ENCODE measurements at places on chromosomes 5 and 9.

GRCh38 chr5:83516377-83516776 is 44.8 kb downstream of the VCAN start:
- DNase-seq, result peak; percentile 83

DNA sequence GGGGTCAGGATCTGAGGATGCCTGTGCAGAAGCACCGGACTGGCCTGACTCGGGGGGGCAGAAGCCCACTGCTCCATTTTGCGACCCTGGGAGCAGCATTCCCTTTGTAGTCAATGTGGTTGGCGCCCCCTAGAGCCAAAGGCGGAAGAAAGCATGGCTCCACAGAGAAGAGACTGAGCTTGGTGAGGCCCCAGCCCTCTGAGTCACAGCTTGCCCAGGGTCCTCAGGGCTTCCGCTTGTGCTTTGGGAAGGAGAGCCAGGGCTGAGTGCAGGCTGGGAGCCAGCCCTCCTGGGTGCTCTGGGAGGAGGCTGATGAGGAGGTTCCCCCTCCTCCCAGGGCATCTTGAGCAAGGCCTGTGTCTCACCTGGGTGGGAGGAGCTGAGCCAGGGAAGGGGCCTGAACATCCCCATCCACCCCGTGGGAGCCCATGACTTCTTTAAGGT is 5.5 kb upstream of the AQP3 start:
- peak; percentile 48 for DNase-seq

DNA sequence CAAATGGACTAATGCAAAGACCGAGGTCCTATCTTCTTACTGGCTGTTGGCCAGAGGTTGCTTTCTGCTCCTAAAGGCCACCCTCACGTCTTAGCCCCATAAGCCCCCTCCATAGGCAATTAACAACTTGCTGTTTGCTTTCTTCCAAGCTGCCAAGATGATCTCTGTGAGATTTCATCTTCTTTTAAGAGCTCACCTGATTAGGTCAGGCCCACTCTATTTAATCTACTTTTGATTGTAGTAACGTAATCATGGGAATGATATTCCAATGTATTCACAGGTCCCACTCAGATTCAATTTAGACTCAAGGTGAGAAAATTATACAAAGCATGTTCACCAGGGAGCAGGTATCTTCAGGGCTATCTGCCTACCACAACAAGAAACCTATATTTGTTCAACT is 84.4 kb upstream of the RAD23B start:
- no peak for DNase-seq

GRCh38 chr9:99150451-99151171 is 45.7 kb downstream of the TGFBR1 start:
- no peak for DNase-seq

DNA sequence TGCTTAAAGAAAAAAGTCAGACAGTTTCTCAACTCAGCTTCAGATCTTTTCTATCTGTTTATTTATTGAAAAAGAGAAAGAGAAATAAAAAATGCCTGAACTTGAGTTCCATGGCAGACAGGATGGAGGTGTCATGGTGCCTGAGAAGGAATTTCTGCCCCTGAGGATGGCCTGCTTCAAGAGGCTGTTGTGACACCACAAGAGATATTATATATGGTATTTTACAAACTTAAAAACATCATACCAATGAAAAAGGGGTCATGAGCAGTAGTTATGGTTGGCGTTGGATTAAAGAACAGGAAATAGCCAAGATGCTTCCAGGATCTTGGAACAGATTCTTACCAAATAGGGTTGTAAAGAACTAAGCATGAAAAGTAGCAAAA is 344.6 kb downstream of the GLIS3 start:
- no peak for DNase-seq

DNA sequence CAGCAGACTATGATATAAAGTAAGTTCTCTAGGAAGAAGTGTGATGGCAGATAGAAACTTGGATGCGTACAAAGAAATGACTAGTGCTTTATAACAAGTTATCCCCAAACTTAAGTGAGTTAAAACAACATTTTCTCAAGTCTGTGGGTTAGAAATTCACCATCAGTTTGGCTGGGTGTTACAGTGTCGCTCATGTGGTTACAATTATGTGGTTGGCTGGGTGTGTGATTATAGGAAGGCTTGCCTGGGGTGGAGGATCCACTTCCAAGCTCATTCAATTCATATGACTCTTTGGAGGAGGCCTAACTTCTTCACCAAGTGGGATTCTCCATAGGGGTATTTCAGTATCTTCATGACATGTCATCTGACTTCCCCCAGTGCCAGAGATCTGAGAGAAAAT is 10.3 kb upstream of the C9orf40 start:
- DNase-seq, result no peak

- no peak for DNase-seq
Measured at GRCh38 chr9:15163931-15164330, 143.1 kb downstream of the TTC39B start.

DNA sequence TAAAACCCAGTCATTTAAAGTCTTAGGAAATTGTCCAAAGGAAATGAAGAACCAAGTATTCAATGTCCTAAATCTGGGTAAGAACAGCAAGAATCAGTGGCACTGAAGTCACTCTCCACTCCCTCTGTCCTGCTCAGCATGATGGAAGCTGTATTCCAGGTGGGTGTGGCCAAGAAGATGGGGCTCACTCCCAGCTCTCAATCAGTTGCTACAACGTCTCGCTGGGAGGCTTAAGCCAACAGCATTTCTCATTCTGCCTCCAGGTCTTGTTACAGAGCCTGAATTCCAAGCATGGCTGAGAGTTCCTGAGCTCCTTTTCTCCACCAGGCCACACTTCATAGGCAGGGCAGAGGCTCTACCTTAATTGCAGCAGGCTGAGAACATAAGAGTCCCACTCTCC is 41.2 kb upstream of the TRIO start:
- DNase-seq, result no peak

DNA sequence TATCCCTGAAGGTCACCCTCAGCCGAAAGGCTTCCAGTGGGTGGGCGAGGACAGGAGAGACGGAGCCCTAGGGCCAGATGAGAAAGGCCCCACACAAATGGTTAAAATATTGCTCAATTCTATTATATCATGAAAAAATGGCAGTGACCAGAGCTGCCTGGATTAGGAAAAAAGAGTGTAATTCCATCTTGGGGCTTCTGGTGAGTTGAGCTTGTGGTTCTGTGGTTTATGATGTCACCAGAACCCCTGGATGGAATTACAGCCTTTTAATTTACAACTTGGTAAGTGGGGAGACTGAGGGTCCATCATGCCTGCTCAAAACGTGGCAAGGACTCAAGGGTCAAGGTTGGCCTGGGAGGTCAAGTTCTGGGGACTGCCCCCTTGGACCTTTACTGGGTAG is 55.5 kb upstream of the STC2 start:
- DNase-seq, result no peak

DNA sequence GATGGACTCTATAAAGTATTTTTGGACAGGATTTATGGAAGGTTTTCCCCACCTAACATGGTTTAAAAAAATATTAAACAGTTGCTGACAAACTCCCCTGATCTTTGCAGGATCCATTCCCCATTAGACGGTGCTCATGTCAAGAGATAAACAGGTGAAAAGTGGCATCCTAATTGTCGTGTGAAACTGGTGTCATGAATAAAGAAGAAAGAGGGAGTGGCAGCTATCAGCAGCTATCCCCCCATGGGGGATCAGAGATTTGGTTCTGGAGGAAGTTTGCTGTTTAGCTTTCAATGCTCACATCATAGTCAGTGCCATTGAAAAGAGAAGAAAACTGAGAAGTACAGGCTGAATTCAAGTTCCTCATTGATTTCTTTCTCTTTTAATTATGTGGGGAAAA is 329.3 kb upstream of the BRINP1 start:
- DNase-seq, result no peak

DNA sequence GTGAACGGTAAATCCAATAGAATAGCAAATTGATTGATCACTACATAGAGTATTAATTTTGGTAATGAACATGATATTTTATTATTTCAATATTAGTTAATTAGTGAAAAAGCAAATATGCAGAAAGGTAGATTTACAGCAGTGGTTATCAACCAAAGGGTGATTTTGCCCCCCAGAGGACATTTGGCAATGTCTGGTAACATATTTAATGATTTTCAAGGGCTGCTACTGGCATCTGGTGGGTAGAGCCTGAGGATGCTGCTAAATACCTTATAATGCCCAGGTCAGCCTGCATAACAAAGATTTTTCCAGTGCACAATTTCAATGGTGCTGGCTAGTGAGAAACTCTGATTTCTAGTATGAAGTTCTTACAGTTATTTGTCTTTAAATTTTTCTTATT is 1313.7 kb downstream of the PTPRD start:
- no peak for DNase-seq

Measured in muscle of back (tissue), 13 donors.